Endodermal cell (in vitro differentiated cells): ENCODE measurements at places on chromosomes 13 and 19. TPM values are rescaled to one million over a fixed set of nuclear protein-coding genes. Genes with fewer than 3 reads are reported as not detected.

The CDC42EP5 gene
- total RNA-seq = 0.66 TPM in 1 of 2 replicates, not detected in the other

The SRRM5 gene
- 0.23 to 0.61 TPM (median 0.35 TPM) in 3 replicates for total RNA-seq

The SKA3 gene
- 11.3 to 39.0 TPM (median 35.3 TPM) in 3 replicates for total RNA-seq

GRCh38 chr13:106443607-106444322 is 91.7 kb downstream of the EFNB2 start:
- H3K27me3 ChIP-seq = no peaks in the 10 kb centered on the region
- no peak for DNase-seq
- no peak overlapping the region for H3K4me3 ChIP-seq
- peak overlapping the region; percentile 42 for H3K27ac ChIP-seq

DNA sequence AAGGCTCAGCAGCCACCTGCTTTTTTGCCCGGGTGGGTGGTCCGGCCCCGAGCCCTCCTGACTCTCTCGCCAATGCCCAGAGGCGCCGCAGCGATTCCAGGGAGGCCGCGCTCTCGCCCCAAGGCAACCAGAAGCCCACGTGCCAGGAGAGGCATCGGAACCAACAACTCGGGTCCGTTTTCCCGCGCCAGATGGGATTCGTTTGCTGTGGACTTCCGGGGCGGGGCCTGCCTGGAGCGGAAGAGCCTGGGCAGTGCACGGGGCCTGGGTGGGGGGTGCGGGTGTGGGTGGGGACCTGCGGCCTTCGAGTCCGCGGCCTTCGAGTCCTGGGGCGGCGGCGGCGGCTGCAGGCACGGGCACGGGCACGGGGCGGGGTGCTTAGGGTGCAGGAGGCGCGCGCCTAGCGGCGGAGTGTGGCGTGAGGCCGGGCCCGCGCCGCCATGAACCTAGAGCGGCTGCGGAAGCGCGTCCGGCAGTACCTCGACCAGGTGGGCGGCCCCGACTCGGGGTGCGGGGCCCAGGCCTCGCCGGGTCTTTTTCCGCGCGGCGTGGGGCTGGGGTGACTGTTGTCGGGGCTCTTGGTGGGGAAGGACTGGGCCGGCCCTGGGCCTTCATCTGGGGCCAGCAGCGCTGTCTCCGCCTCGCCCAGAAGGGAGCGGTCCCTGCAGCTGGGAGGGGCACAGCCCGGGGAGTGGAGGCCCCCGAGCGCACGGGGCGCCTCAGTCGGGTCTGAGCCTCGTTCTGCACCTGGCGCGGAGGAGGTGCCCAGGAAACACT is at the start of gene CDC16:
TSS of gene CDC16 (plus strand) at position 253 of the 777 bp plus-strand sequence. CDS start at position 441, 188 bp downstream.
- H3K4me1 ChIP-seq = peaks cover 2% of the 10 kb centered on the region
- peak; percentile 97 for DNase-seq
- peaks cover 27% of the 10 kb centered on the region for H3K36me3 ChIP-seq
- no peaks in the 10 kb centered on the region for H3K27me3 ChIP-seq
- H3K27ac ChIP-seq = peak within 1 kb of the TSS; percentile 33

- no peaks in the 10 kb centered on the region for H3K36me3 ChIP-seq
- no peaks in the 10 kb centered on the region for H3K4me1 ChIP-seq
- no peaks in the 10 kb centered on the region for H3K27me3 ChIP-seq
- no peak overlapping the region for H3K4me3 ChIP-seq
Observed at GRCh38 chr19:31675193-31675913, 326.1 kb upstream of the TSHZ3 start.

DNA sequence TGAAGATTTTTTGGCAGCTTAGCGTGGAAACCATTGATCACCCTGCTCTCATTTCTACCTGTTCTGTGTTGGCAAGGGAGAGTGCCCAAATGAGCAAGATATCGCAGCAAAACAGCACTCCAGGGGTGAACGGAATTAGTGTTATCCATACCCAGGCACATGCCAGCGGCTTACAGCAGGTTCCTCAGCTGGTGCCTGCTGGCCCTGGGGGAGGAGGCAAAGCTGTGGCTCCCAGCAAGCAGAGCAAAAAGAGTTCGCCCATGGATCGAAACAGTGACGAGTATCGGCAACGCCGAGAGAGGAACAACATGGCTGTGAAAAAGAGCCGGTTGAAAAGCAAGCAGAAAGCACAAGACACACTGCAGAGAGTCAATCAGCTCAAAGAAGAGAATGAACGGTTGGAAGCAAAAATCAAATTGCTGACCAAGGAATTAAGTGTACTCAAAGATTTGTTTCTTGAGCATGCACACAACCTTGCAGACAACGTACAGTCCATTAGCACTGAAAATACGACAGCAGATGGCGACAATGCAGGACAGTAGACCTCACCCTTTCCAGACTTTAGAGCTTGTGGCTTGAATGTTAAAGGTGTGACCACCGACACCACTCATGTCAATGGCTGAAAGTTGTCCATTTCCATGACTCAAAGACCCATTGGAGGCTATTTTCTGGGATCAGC is 5.8 kb downstream of the CEBPG start:
- peak; percentile 38 for DNase-seq
- peaks cover 9% of the 10 kb centered on the region for H3K4me1 ChIP-seq
- H3K27ac ChIP-seq = no peak overlapping the region
- no peaks in the 10 kb centered on the region for H3K27me3 ChIP-seq
- H3K36me3 ChIP-seq = peaks cover 42% of the 10 kb centered on the region

DNA sequence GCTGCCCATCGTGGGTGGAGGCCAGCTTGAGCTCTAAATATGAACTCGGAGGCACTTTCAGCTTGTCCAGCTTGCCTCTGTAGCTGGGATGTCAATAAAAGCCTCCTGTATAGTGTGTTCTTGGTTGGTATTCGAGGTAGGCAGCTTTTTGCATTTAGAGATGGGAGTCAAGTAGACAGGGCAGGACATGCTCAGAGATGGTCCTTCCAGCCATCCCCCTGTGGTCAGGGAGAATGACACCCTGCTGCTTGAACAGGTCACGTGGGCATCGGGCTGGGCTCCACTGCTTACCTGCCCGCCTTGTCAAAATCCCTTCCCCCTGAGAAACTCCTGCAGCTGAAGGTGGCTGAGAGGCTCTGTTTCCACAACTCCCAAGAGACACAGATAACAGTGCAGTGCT is 302.5 kb downstream of the ZNF536 start:
- DNase-seq = peak; percentile 20
- peaks cover 2% of the 10 kb centered on the region for H3K4me1 ChIP-seq
- H3K36me3 ChIP-seq = no peaks in the 10 kb centered on the region
- no peak overlapping the region for H3K27ac ChIP-seq
- H3K4me3 ChIP-seq = no peak overlapping the region
- no peaks in the 10 kb centered on the region for H3K27me3 ChIP-seq

- no peak for DNase-seq
- no peaks in the 10 kb centered on the region for H3K27me3 ChIP-seq
- no peak overlapping the region for H3K4me3 ChIP-seq
- H3K36me3 ChIP-seq = no peaks in the 10 kb centered on the region
- H3K27ac ChIP-seq = no peak overlapping the region
- H3K4me1 ChIP-seq = no peaks in the 10 kb centered on the region
Observed at GRCh38 chr19:10305139-10305806, 4.3 kb downstream of the ZGLP1 start.

- no peaks in the 10 kb centered on the region for H3K36me3 ChIP-seq
- H3K27me3 ChIP-seq = peaks cover 72% of the 10 kb centered on the region
- H3K4me1 ChIP-seq = peaks cover 14% of the 10 kb centered on the region
- no peak overlapping the region for H3K4me3 ChIP-seq
Observed at GRCh38 chr13:41562083-41562482, 104.7 kb downstream of the RGCC start.

- no peak overlapping the region for H3K4me3 ChIP-seq
- H3K27ac ChIP-seq = no peak overlapping the region
- no peaks in the 10 kb centered on the region for H3K27me3 ChIP-seq
Observed at GRCh38 chr13:30481241-30481760, 15.6 kb upstream of the HMGB1 start.

GRCh38 chr19:31329819-31330218 is 19.4 kb downstream of the TSHZ3 start:
- DNase-seq = no peak
- no peak overlapping the region for H3K4me3 ChIP-seq
- no peak overlapping the region for H3K27ac ChIP-seq
- no peaks in the 10 kb centered on the region for H3K27me3 ChIP-seq
- no peaks in the 10 kb centered on the region for H3K36me3 ChIP-seq
- no peaks in the 10 kb centered on the region for H3K4me1 ChIP-seq

GRCh38 chr19:30457484-30457883 is 85.3 kb downstream of the ZNF536 start:
- no peaks in the 10 kb centered on the region for H3K4me1 ChIP-seq
- no peak overlapping the region for H3K27ac ChIP-seq
- no peak overlapping the region for H3K4me3 ChIP-seq

DNA sequence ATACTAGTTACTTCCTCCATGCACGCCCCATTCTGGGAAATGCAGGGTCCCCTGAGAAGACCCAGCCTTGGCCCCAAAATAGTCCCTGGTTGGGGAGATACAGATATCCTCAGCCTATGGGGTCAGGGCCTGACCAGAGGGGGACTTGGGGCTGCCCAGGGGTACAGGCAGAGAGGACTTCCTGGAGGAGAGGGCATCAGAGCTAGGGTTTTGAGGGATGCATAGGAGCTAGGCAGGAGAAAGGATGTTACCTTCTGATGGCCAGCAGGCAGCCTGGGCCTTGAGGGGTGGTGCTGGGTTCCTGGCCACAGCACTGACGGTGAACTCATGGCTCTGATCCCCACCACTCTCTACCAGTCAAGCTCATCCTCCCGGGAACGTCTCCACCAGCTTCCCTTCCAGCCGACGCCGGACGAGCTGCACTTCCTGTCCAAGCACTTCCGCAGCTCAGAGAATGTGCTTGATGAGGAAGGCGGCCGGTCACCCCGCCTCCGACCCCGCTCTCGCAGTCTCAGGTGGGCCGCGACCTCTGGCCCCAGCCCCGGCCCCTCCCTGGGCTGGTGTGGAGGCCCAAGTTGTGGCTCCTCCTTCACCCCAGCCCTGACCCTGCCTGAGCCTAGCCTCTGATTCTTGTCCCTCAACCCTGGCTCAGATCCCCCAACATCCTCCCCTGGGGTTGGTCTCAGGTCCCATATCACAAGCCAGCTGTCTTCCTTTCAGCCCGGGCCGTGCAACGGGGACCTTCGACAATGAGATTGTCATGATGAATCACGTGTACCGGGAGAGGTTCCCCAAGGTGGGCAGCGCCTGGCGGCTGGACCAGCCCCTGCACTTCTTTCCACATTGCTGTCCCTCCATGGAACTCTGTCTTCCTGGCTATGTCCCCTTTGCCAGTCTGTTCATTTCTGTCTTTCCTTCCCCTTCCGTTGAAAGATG is 25.6 kb downstream of the MAST3 start:
- no peaks in the 10 kb centered on the region for H3K4me1 ChIP-seq
- H3K27me3 ChIP-seq = no peaks in the 10 kb centered on the region
- H3K4me3 ChIP-seq = no peak overlapping the region
- H3K27ac ChIP-seq = no peak overlapping the region

DNA sequence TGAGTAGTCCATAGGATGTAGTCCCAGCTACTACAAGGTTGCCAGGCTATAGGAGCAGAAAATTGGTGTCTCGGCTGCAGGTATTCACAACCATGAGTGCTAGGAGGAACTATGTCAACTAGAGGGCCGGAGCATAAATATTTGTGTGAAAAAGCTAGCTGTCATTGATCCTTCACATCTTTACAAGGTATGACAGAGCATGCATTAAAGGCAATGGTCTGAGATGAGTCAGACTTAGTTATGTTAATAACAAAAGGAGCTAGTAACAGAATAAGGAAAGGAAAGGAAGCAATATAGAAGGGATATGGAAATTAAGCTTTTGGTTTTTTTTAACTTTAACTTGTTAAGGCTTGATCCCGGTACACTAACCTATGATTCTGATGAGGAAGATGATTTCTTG is 40.9 kb upstream of the PSG9 start:
- no peaks in the 10 kb centered on the region for H3K36me3 ChIP-seq
- H3K4me1 ChIP-seq = no peaks in the 10 kb centered on the region
- no peak overlapping the region for H3K27ac ChIP-seq
- no peak overlapping the region for H3K4me3 ChIP-seq

DNA sequence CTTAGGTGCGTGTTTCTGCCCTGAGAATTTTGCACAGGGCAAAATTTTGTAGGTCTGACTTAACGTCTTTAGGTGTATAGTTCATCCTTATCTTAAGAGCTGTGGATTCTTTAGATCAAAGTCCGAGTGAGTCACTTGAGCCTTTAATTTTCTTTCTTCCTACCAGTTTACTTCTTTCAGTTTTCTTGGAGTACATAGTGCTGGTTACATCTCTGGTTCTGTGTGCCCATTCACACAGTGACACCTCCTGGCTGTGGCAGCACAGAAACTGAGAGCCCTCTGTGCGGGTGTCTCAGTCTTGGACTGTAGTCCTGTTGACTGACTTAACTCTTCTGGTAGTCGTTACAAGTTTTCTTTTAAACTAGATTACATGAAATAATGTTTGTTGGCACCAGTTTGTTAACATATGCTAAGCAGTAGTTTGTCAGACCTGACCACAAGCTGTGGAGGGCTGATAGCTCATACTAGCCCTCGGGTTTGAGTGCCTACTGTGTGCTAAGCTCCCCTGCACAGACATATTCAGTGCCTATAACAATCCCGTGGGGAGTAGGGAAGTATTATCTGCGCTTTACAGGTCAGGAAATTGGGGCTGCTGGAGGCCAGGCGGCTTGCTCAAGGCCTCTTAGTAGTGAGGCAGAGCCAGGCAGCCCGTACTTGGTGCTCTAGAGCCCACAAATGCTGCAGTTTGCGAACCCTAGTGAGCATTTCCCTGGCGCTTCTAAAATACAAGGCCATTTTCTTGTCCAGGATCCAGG is 1.6 kb downstream of the GATAD2A start:
- H3K4me3 ChIP-seq = peak overlapping the region; percentile 90
- no peak for DNase-seq
- H3K27me3 ChIP-seq = no peaks in the 10 kb centered on the region
- peak overlapping the region; percentile 59 for H3K27ac ChIP-seq
- peaks cover 10% of the 10 kb centered on the region for H3K4me1 ChIP-seq
- H3K36me3 ChIP-seq = peaks cover 8% of the 10 kb centered on the region

DNA sequence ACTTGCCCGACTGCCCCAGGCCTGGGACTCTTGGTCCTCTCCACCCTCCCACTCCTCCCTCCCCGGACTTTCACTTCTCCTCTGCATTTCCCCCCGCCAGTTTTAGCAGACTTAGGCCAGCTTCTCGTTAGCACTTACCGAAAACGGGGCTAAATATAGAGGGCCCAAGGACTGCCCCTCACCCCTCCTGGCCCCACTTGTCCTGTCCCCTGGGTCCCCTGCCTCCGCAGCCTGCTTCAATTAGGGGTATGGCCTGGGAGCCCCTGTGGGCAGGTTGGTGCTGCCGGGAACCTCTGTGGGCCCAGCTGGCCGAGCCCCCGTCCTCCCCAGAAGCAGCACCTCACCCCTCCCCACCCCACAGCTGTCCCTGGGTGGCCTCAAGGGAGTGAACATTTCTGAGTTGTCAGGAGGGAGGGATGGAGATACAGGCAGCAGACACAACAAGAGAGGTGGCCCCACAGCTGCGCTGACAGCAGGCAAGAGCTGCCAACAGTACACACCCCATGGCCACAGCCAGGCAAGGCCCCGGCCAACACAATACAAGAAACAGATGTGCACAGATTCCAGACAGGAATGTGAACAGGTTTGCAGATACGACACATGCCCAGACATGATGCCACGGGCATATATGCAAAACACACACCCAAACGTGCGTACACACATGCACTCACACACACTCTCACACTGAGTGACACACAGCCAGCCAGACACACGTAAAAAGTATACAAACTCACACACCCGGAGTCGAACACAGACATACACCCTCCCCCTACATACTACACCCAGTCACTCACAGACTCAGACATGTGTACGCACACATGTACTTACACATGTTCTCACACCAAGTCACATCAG is 2.6 kb downstream of the POU2F2 start:
- no peak overlapping the region for H3K4me3 ChIP-seq
- H3K36me3 ChIP-seq = no peaks in the 10 kb centered on the region
- DNase-seq = no peak
- peaks cover 32% of the 10 kb centered on the region for H3K27me3 ChIP-seq
- H3K4me1 ChIP-seq = no peaks in the 10 kb centered on the region
- no peak overlapping the region for H3K27ac ChIP-seq

GRCh38 chr19:2507109-2507508 is 31.2 kb downstream of the GADD45B start:
- H3K27me3 ChIP-seq = no peaks in the 10 kb centered on the region
- DNase-seq = no peak
